A673 (cell line): ENCODE measurements at places on chromosomes 5 and 9.
A peak's percentile ranks its signal among the peaks of the same experiment; 100 is the strongest.

DNA sequence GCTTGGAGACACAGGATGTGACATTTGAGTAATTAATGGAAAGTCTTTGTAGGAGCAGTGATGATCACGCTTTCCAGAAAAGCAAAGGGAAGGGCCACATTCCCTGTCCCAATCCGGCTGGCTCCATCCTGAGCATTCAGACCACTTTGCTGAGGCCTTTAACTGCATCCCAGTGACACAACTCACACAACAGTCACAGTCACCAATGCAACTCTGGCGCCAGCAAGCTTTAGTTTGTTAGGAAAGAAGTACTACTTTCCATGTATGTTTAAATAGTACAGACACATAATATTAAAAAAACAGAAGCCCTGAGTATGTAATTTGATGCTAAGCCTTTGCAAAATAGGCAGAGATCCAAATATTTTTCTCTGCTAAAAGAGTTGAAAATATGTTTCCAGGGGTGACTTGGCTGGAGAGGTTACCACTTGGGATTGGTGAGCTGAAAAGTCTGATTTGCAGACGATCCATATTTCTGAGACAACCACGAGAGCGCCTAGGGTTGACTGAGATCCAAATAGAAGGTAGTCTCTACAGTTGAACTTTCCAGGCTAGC is 31.7 kb upstream of the GAS1 start:
- no peak for DNase-seq

- no peak for DNase-seq
These were observed 126.8 kb upstream of the PTPN3 start for GRCh38 chr9:109624896-109625295.

- no peak for DNase-seq
These were observed 7.3 kb downstream of the JMY start for GRCh38 chr5:79243224-79243623.

GRCh38 chr5:95283761-95284571 is 928 bp downstream of the MCTP1 start:
- DNase-seq = peak; percentile 52

GRCh38 chr9:35168963-35169362 is 7.2 kb downstream of the UNC13B start:
- no peak for DNase-seq

DNA sequence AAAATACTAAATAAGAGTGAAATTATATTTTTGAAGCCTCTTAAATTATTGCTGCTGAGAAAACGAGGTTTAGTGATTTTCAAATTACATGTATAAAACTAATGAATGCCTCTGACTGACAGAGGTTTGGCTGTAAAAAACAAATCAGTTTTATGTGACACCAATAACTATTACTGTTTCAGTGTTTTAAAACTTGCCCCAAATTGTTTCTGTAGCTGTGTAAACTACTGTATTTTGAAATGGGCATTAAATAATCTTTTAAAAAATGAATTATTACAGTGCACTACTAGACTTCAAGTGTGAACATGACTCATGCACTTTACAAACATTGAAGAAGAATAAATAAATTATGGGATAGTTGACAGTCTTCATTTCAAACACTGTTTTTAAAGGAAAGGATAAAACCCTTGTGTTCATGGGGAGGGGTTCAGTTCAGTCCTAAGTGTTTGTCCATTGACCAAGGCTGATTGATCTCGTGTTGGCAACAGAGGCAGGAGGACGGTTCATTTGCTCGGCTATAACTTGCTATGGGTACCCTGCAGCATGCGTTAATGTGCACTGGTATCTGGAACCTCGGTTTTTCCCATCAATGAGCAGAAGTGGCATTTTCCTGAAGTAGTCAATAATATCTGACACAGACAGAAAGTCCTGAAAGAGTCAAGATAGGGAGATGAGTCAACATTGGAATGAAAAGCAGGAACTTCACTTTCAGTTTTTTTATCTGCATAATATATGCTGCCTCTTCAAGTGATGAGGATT is 15.6 kb downstream of the C5orf58 start:
- DNase-seq = no peak

DNA sequence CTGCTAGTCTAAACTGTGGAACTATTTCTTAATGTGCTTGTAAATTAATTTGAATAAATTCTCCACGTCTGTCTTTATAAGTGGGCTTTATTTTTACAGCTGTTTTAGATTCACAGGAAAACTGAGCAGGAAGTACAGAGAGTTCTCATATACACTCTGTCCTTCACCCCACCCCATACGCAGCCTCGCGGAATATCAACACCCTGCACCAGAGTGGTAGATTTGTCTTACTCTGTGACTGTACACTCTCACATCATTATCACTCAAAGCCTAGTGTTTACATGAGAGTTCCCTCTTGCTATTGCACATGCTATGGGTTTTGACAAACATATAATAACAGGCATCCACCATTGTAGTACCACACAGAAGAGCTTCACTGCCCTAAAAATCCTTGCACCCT is 179.7 kb upstream of the DAB2 start:
- no peak for DNase-seq

DNA sequence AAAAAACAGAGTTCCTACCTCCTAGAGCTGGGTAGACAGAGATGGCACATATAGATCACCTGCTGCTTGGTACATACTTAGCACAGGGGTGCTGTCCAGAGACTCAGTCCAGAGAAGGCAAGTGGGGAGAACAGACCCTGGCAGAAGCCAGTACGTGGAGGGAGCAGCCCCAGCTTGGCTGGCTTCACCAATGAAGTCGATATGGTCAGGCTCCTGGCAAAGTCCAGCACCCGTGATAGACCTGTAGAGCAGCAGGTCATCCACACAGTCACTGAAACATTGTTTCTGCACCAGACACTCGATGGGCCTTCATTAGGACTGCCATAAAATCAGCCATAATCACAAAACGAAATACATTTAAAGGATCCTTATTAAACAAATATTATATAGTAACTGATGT is 45.8 kb downstream of the WHRN start:
- no peak for DNase-seq

- no peak for DNase-seq
These were observed 123.9 kb downstream of the ICE1 start for GRCh38 chr5:5546408-5546807.

GRCh38 chr5:172288465-172288864 is 4.9 kb upstream of the UBTD2 start:
- no peak for DNase-seq

DNA sequence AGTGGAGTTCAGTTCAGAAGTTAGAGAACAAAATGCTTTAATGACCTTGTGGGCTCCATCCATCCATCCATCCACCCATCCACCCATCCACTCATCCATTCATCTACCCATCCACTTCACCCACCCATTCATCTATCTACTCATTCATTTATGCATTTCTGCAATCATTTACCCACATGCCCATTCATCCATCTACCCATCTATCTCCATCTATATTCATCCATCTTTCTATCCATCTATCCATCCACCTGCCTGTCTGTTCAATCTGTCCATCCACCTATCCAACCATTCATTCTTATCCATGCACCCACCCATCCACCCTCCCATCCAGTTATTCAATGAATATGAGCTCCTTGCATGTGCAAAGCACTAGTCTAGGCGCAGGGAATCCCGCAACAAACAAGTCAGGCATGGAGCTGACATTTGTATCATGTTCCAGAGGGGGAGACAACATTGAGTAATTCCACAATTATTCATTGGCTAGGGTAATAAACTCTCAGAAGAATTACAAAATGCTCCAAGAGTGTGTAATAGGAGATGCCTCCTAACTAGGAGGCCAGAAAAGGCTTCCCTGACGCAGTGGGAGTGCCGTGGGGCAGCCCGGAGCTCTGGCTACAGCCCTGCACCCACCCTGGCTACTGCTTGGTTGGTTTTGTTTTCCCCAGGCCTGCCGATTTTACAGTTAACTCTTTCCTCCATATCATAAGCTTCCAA is 211.2 kb downstream of the NXNL2 start:
- DNase-seq = peak; percentile 83

DNA sequence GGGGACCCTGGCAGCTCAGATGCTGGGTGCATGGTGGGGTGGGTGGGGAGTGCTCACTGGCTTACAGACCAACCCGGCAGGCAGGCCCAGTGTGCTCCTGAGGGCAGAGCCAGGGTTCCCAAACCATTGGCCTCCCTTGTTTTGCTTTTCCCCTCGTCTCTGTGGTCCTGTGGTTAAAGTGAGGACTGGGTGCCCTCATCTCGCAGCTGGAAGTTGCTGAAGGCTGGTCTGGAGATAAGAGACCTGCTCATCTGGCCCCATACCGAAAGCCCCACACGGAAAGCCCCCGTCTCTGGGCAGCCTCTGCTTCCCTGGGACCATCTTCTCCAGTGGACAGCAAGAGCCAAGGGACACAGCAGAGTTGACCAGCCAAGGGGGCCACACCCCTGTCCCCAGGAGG is 9.8 kb upstream of the NACC2 start:
- DNase-seq = no peak

GRCh38 chr5:172686111-172686510 is 45.0 kb downstream of the NEURL1B start:
- no peak for DNase-seq

DNA sequence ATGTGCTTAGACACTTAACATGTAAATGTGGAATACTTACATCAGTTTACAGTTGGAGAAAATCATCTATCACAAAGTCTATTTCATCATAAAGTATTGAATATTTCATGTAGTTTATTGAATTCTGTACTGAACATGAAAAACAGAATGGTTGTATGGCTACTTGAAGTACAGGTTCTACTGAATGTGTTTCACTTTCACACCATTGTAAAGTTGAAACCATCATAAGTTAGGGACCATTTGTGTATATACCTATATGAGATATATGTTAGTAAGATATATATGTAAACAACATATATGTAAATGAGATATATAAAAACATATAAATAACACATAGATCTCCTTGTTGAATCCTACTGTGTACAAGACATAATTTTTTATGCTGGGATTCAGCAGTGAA is 63.0 kb upstream of the TAF11L2 start:
- DNase-seq = no peak

DNA sequence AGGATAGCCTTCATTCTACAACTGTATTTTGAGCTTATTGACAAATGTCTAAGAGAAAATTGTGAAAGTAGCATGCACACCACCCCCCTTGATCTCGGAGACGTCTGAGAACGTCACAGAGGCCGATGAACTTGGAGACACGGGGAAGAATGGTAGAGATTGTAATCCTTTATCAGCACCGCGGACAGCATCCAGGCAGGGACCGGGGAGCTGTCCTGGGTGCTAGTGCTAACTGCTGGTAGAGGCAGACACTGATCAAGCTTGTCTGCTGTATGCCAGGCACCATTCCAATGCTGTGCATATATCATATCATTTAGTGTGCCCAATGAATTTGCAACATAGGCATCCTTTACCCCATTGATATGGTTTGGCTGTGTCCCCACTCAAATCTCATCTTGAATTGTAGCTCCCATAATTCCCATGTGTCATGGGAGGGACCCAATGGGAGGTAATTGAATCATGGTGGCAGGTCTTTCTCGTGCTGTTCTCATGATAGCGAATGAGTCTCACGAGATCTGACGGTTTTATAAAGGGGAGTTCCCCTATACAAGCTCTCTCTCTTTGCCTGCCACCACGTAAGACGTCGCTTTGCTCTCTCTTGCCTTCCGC is 98.8 kb downstream of the LHX2 start:
- peak; percentile 75 for DNase-seq

DNA sequence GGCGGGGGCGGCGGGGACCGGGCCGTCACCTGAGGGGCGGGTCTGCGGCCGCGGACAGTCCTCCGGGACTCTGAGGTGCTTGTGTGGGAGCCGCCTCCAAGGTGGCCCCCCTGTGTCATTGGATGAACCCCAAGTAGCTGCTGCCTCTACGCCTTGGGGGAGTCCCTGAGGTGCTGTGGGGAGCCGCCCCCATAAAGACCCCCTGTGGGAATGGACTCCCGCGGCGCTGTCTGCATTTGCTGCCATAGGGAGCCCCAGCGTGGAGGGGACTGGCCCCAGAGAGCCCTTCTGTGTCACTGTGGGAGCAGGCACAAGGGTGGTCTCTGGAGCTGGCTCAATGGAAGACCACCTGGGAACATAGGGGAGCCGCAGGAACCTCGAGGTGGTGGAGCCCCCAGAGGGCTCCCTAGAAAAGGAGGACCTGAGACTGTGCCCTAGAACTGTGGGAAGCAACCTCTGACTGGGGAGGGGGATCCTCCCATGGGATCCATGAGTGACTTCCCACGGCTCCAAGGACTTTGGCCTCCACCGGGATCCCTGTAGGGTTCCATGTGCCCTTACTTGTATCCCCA is 412 bp downstream of the PHF24 start:
- no peak for DNase-seq

- DNase-seq = no peak
These were observed 13.9 kb downstream of the RAB14 start for GRCh38 chr9:121187636-121188305.

DNA sequence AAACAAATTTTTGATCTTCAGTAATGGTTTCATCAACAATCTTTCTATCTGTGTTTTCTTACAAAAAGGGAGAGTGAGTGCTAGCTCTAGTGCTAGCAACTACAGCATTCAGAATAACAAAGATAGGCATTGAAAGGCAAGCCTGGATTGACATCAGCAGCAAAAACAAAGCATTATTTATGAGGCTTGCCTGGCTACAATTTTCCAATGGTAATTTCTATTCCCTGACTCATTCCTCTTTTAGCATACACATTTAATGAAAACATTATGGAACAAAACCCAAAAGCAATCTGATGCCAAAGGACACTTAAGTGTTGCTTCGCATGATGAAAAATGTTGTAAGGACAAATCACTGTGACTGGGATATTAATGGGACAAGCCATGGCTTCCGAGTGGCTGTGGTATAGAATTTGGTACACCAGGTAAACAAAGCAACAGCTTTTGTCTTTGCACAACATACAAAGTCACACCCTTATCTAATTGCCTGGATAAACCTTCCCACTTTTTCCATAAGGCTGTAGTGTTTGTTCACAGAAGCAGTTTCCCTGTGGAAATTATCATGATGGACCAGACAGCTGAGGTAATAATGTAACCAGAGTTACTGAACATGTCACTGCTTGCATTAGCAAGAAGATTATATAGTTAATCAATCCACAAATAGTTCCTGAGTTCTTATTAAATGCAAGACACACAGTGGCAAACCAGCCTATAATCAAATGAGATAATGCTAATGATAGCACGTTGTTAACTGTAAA is 179.8 kb upstream of the EDIL3 start:
- DNase-seq = no peak

DNA sequence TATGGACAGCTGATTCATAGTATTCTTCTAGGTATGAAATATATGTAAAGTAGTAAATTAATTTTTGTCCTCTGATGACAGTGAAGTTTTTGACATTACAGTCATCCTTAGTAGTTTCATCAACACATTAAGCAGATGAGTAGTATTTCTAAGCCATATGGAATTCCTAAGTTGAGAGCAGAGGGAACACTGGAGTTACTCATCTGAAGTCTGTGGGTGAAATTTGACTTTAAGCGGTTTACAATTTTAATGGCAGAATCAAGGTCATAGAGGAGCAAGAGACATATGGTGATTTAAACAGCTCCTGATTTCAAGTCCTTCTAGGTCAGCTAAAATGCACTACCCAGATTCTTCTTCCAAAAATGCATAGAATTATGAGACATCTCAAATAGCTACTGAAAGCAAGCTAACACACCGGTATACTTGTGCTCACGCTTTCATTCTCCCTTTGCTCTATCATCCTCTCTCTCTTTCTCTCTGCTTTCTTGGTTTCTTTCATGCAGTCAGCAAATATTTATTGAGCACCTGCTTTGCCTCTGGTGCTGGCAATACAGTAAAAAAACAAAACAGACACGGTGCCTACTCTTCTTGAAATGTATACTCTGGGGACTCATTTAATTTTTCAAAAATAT is 235.9 kb downstream of the FER start:
- DNase-seq = no peak
